NCI-H1436 treated with DMSO at 0.1 percent for 48 hours (cell line): ENCODE measurements at places on chromosomes 6 and 20.

- no peak for DNase-seq
Measured at GRCh38 chr6:40957616-40958492, 81.2 kb downstream of the UNC5CL start.

- DNase-seq: no peak
Measured at GRCh38 chr6:138963119-138963518, 24.9 kb downstream of the REPS1 start.

GRCh38 chr6:18166312-18167036, 11.3 kb downstream of the KDM1B start:
- DNase-seq: no peak

DNA sequence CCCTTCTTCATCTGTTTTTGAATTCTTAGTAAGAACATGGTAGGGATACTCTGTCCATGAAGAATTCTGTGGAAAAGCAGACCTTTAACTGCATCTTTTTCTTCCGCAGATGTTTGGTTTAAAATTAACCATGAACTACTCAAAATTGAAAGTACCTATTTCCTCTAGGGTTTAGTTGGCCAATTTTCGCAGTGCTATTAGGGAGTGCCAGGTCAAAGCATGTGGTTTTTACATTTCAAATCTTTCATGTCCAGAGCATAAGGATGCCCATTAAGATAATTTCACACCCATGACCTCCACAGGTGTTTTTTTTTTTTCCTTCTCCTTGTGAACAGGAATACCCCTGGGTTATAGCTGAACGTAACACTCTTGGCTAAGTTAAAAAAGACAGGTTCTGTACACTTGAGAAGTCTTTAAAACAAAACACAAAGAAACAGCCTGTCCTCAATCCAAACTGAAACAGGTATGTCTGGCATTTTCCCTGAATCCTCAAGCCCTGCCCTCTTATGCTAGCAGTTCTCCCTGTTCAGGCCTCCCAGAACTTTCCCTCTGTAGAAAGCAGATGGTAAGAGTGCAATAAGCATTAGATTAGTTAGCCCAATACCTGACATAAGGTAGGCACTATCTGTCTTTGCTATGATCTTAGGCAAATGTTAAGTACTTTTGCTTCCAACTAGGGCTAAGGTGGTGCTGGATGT, 67.1 kb downstream of the ELOVL5 start:
- no peak for DNase-seq
